ENCODE measurements at places on chromosomes 6 and 20.

- no peak for DNase-seq
Measured at GRCh38 chr6:126718600-126719327, 378.8 kb downstream of the CENPW start.

DNA sequence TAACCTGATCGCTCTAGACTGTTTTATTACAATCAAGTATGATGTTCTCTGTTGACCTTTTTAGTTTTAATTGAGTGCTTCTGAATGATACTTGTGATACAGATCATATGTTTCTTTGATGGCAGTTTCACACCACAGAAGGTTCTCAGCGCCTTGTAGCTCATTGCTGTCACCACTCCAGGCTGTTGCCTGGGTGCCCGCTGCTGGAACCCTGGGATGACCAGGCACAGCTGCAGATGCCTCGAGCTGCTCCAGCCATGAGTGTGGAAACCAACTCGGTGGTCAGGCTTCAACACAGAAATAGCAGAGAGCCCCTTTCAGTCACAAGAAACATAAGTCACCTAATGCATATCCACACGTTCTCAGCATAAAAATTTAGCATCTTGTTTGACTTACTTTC lies 112.7 kb downstream of the RPP40 start:
- DNase-seq: no peak

GRCh38 chr6:159360306-159360705 lies 191.1 kb downstream of the FNDC1 start:
- DNase-seq: no peak

DNA sequence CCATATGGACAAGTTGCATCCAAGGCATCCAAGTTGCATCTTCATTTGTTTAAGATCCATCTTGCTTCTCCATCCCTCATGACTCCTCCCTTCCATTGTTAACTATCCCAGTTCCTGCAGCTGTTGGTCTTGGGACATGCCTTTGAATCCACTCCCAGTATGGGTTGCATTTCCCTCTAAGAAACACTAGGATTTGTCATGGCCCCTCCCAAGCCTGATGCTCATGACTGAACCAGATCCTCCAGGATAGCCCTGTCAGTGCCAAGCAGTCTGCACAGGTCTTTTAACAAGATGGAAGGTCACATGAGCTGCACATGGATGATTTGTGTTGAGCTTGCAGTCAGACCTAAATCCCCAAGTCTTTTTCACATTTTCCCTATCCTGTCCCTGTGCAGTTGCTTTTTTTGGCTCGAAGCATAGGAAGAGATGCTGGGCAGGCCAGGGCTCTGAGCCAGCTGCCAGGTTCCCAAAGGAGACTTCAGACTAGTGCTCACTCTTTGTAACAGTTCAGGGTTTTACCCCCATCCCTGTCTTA lies 4.2 kb downstream of the PPP2R5D start:
- DNase-seq: no peak

GRCh38 chr20:58140787-58141425 lies 87.5 kb downstream of the ANKRD60 start:
- no peak for DNase-seq

- DNase-seq: no peak
Measured at GRCh38 chr20:7199861-7200260, 432.4 kb downstream of the BMP2 start.

All from Caco-2 (cell line).